ENCODE measurements at places on chromosomes 16 and 17. TPM values are rescaled to one million over a fixed set of nuclear protein-coding genes. Genes with fewer than 3 reads are reported as not detected.

ITGB4 gene
- total RNA-seq: 169 TPM

CSH1 gene
- total RNA-seq: not detected

SLC35G6 gene
- total RNA-seq: not detected

RPRML gene
- total RNA-seq: 2.0 TPM

NAA60 gene
- 58.4 TPM for total RNA-seq

DNA sequence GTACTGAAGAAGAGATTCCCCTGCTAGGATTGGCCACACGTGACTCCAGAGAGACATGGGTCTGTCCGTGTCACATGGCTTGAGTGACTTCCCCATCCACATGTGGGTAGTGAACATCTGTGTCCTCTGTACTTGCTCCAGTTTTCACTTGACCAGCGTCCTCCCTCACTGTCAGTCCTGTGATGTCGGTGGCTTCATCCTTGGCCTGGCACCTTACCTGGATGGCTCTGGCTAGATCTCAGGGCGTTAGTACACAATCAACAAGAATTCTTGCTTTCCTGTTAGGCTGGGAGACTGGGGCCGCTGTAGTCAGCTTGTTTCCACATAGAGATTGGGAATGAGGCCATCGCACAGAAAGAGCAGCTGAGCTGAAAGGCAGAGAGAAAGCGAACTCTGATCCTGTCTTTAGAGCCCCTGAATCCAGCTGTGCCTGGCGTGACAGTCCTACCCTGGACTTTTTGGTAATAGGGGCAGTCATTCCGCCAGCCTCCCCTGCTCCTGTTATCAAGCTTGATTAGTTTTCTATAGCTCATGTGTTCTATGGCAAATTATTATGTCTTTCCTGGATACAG, 227.3 kb downstream of the SNX29 start:
- H3K36me3 ChIP-seq: no peaks in the 10 kb centered on the region
- DNase-seq: no peak
- no peak overlapping the region for H3K27ac ChIP-seq
- H3K27me3 ChIP-seq: no peaks in the 10 kb centered on the region
- no peak overlapping the region for H3K4me3 ChIP-seq
- no peaks in the 10 kb centered on the region for H3K4me1 ChIP-seq

- H3K27ac ChIP-seq: no peak overlapping the region
- no peak for DNase-seq
- no peaks in the 10 kb centered on the region for H3K27me3 ChIP-seq
- H3K4me3 ChIP-seq: no peak overlapping the region
- no peaks in the 10 kb centered on the region for H3K36me3 ChIP-seq
These were observed 5.9 kb upstream of the C16orf95 start for GRCh38 chr16:87322833-87323726.

DNA sequence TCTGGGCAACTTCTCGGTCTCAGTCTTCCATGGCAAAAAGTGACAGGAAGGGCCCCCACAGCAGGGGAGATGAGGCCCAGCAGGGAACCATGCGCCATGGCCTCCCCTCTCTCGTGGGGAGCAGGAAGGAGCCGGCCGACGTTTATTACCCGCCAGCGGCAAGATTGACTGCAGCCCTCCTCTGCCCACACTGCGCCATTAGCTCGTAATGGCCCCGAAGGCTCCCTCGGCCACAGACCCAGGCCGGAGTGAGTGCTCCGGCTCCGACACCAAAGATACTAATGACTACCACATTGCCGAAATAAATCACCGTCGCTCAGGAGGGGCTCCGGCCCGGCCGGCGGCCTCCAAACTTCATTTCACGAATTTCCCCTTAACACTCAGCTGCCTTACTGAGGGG, 226.9 kb downstream of the C16orf78 start:
- peaks cover 10% of the 10 kb centered on the region for H3K4me1 ChIP-seq
- no peaks in the 10 kb centered on the region for H3K27me3 ChIP-seq
- no peak overlapping the region for H3K4me3 ChIP-seq
- H3K36me3 ChIP-seq: no peaks in the 10 kb centered on the region
- peak; percentile 58 for DNase-seq
- H3K27ac ChIP-seq: no peak overlapping the region

DNA sequence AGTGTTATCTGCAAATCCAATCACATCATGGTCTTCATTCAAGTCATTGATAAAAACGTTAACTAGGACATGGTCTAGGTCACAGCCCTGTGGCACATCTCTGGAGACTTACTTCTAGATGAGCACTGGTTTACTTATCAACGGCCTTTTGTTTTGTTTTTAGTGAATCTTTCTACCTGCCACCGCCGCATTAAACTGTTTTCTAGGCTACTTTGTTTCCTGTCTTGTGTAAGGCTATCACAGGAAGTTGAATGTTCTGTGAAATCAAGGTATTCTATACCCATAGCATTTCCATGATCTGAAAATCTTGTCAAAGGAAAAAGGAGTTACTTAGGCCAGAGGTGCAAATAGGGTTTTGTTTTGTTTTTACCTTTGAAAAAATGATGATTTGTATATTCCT, 26.9 kb downstream of the SOCS3 start:
- H3K27ac ChIP-seq: no peak overlapping the region
- DNase-seq: no peak
- H3K27me3 ChIP-seq: no peaks in the 10 kb centered on the region
- no peaks in the 10 kb centered on the region for H3K36me3 ChIP-seq
- H3K4me1 ChIP-seq: peaks cover 14% of the 10 kb centered on the region

DNA sequence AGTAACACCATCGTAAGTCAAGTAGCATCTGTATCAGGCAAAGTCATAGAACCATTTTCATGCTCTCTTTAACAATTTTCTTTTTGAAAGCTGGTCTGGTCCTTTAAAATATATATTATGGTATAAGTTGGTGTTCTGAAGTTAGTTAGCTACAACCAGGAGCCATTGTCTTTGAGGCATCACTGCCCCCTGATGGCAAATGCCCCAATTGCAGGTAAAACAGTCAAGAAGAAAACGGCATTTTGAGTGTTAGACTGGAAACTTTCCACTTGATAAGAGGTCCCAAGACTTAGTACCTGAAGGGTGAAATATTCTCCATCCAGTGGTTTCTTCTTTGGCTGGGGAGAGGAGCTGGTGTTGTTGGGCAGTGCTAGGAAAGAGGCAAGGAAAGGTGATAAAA, 14.1 kb downstream of the TP53 start:
- H3K4me1 ChIP-seq: no peaks in the 10 kb centered on the region
- H3K36me3 ChIP-seq: peaks cover 6% of the 10 kb centered on the region
- no peaks in the 10 kb centered on the region for H3K27me3 ChIP-seq
- no peak overlapping the region for H3K4me3 ChIP-seq
- no peak overlapping the region for H3K27ac ChIP-seq

- H3K4me3 ChIP-seq: no peak overlapping the region
- H3K36me3 ChIP-seq: no peaks in the 10 kb centered on the region
- H3K27ac ChIP-seq: no peak overlapping the region
These were observed 17.4 kb downstream of the TNFRSF13B start for GRCh38 chr17:16954521-16954920.

GRCh38 chr17:13152501-13152900, 134.7 kb upstream of the ELAC2 start:
- H3K4me3 ChIP-seq: no peak overlapping the region
- H3K4me1 ChIP-seq: no peaks in the 10 kb centered on the region
- DNase-seq: no peak
- H3K27me3 ChIP-seq: no peaks in the 10 kb centered on the region

DNA sequence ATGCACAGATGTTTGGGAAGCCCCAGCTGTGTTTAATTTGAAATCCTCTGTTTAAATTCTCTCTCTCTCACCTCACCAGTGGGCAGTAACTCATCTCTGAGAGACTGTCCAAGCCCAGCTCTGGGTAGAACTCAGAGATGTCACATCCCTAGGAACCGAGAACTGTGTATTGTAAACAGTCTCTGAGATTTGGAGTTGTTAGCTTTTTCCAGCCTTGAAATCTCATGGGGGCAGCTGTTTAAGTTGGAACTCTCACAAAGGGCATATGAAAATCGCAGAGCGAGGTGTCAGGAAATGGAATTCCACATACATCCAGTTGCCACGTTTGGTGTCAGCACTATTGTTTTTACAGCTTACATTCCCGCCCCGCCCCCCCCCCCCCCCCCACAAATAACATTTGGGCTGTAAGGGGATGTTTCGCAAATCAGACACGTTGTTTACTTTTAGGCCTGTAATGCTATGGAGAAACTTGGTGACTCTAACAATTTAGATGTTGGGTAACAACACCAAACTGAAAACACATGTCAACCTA, 34.3 kb downstream of the VPS35L start:
- DNase-seq: no peak
- no peaks in the 10 kb centered on the region for H3K27me3 ChIP-seq
- no peak overlapping the region for H3K4me3 ChIP-seq
- H3K36me3 ChIP-seq: no peaks in the 10 kb centered on the region
- peak overlapping the region; percentile 77 for H3K27ac ChIP-seq

GRCh38 chr16:74304164-74304834, 7.7 kb downstream of the PSMD7 start:
- H3K27ac ChIP-seq: no peak overlapping the region
- H3K36me3 ChIP-seq: no peaks in the 10 kb centered on the region
- DNase-seq: no peak
- peaks cover 3% of the 10 kb centered on the region for H3K4me1 ChIP-seq
- H3K4me3 ChIP-seq: no peak overlapping the region

- DNase-seq: no peak
- no peaks in the 10 kb centered on the region for H3K4me1 ChIP-seq
- no peaks in the 10 kb centered on the region for H3K27me3 ChIP-seq
- H3K36me3 ChIP-seq: no peaks in the 10 kb centered on the region
- H3K27ac ChIP-seq: no peak overlapping the region
These were observed 435.3 kb upstream of the ZFHX3 start for GRCh38 chr16:73483076-73483791.

- no peak overlapping the region for H3K4me3 ChIP-seq
- no peak for DNase-seq
- no peaks in the 10 kb centered on the region for H3K4me1 ChIP-seq
- no peaks in the 10 kb centered on the region for H3K27me3 ChIP-seq
- no peak overlapping the region for H3K27ac ChIP-seq
These were observed 204.8 kb downstream of the CDH8 start for GRCh38 chr16:61831351-61831917.

GRCh38 chr16:72300892-72301291, 128.9 kb upstream of the PMFBP1 start:
- no peaks in the 10 kb centered on the region for H3K36me3 ChIP-seq
- DNase-seq: no peak
- H3K4me1 ChIP-seq: no peaks in the 10 kb centered on the region
- H3K27ac ChIP-seq: no peak overlapping the region

DNA sequence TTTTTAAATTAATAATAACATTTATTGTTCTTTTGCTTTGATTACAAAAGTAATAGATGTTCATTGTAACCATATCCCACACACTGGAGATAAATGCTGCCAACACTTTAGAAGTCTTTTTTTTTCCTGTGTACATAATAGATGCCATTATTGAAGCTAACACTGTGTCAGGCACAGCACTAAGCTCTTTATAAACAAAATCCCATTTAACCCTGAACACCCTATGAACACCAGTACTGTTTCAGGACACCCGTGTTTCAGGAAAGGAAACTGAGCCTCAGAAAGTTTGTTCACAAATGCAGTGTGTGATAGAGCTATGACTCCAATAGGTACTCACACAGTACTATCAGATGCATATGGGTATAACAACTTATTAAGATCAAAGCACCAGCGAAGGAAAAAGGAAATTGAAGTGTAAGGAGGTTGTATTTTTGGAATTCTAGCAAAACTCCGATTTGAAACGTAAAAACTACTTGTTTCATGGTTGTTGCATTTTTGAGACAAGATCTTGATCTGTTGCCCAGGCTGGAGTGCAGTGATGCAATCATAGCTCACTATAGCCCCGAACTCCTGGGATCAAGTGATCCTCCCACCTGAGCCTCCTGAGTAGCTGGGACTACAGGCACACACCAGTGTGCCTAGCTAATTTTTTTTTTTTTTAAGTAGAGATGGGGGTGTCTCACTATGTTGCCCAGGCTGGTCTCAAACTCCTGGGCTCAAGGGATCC, 2.0 kb upstream of the KIFC3 start:
- peak overlapping the region; percentile 93 for H3K27ac ChIP-seq
- H3K4me3 ChIP-seq: no peak overlapping the region
- H3K4me1 ChIP-seq: peaks cover 64% of the 10 kb centered on the region
- DNase-seq: no peak
- H3K36me3 ChIP-seq: no peaks in the 10 kb centered on the region

- H3K4me1 ChIP-seq: peaks cover 3% of the 10 kb centered on the region
- no peaks in the 10 kb centered on the region for H3K27me3 ChIP-seq
- no peak for DNase-seq
- no peak overlapping the region for H3K27ac ChIP-seq
- H3K36me3 ChIP-seq: no peaks in the 10 kb centered on the region
These were observed 6.9 kb downstream of the TSC2 start for GRCh38 chr16:2054543-2055245.
